ENCODE measurements at places on chromosomes 2 and 18.
A peak's percentile ranks its signal among the peaks of the same experiment; 100 is the strongest.

DNA sequence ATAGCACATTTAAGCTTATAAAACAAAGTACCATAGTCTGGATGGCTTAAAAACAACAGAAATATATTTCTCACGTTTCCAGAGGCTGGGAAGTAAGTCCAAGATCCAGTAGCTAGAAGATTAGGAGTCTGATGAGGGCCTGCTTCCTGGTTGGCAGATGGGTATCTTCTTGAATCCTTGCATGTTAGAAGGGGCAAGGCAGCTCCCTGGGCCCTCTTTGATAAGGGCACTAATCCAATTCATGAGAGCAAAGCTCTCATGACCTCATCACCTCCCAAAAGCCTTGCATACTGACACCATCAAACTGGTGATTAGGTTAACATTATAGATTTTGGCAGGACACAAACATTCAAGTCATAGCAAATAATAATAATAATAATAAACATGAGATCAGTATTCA, 146.4 kb downstream of the CCDC102B start:
- no peak for DNase-seq

DNA sequence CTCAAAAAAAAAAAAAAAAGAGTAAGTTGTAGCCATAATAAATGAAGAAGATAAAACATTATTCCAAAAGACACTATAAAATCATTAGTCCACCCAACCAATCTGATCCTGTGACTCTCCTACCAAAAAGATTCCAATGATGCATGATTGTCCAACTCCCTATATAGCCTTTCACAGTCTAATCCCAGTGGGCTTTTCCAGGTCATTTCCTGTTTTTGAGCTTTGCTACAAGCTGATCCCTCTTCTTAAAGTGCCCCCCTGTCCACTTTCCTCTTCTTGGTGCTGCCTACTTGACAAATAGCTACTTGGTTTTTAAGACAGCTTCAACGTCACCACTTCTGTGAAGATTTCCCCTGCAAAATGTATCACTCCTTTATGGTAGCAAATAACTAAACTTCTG, 88.4 kb downstream of the SEMA4F start:
- DNase-seq, result no peak

DNA sequence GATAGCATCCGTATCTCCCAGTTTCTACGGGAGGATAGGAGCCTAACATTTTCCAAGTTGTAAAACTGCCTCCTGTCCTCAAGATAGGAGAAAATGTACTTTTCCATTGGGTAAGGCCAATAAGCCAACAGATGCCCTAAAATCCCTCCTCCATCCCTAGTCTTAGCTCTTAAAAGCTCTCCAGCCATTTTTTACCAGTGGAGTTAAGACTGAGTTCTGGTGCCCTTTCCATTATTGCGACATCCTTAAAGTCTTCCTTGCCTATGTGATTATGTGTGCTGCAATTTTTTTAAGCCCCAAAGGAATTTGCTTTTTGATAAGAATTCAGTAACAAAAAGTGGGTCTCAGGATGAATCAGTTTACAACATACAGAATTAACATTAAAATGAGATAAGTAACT, 33.0 kb downstream of the LINC00305 start:
- DNase-seq, result no peak

- no peak for DNase-seq
Measured at GRCh38 chr2:15354596-15355366, 206.4 kb downstream of the NBAS start.

DNA sequence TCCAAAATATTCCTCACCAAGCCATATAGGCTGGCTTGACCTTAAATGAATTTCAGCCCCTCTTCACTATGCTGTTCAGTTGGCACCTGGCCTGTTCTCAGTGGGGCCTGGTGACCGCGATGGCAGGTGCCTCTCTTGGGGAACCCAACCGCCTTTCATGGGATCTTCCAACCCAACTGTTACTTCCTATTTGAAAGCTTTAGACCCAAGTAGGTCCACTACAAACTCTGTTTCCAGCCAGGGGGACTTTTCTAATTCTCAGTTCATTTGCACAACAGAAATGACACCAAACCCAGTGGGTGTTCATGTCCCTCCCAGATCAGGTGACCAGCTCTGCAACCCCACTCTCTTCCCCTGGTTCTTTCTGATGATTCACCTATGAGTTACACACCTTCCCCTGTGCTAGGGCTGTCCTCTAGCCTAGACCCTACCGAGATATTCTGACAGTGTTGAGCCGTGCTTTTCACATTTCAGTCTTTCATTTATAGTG, 35.6 kb upstream of the NDUFV2 start:
- DNase-seq, result no peak

DNA sequence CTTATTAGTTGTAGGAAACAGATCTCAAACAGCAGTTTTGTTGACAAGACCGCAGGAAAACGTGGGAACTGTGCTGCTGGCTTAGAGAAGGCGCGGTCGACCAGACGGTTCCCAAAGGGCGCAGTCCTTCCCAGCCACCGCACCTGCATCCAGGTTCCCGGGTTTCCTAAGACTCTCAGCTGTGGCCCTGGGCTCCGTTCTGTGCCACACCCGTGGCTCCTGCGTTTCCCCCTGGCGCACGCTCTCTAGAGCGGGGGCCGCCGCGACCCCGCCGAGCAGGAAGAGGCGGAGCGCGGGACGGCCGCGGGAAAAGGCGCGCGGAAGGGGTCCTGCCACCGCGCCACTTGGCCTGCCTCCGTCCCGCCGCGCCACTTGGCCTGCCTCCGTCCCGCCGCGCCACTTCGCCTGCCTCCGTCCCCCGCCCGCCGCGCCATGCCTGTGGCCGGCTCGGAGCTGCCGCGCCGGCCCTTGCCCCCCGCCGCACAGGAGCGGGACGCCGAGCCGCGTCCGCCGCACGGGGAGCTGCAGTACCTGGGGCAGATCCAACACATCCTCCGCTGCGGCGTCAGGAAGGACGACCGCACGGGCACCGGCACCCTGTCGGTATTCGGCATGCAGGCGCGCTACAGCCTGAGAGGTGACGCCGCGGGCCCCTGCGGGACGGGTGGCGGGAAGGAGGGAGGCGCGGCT, at the start of gene TYMS:
TYMS (plus strand) TSS at position 343 of the 690 bp plus-strand sequence; CDS start at position 433, 90 bp downstream.
- peak; percentile 90 for DNase-seq

GRCh38 chr2:124353656-124354055, 328.6 kb downstream of the CNTNAP5 start:
- peak; percentile 19 for DNase-seq

- DNase-seq, result no peak
Measured at GRCh38 chr18:31487246-31488015, 10.5 kb upstream of the DSG2 start.

DNA sequence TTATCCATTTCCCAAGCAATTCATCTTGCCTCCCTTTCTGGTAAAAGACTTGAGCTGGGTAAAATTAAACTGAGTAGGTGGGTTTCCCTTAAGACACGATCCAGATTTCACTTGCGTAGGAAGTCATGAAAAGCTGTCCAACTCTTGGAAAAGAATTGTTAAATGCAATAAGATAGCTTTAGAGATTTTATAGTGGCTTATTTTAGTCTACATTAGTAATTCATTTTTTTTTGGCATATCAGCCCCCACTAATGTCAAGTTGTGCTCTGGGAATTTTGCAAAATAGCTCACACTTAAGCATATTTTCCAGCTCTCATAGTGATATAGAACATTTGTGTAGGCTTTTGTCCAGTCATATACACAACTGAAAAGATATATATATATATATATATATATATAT, 344.7 kb upstream of the FIGN start:
- no peak for DNase-seq

- DNase-seq, result no peak
Measured at GRCh38 chr2:39718483-39718882, 52.8 kb downstream of the TMEM178A start.

GRCh38 chr2:158489366-158490112, 32.8 kb downstream of the PKP4 start:
- no peak for DNase-seq

- no peak for DNase-seq
Measured at GRCh38 chr2:163665817-163666216, 70.0 kb downstream of the FIGN start.

GRCh38 chr18:78571831-78572347, 407.7 kb upstream of the SALL3 start:
- DNase-seq, result no peak

GRCh38 chr18:41034413-41034812, 920.6 kb upstream of the PIK3C3 start:
- no peak for DNase-seq

DNA sequence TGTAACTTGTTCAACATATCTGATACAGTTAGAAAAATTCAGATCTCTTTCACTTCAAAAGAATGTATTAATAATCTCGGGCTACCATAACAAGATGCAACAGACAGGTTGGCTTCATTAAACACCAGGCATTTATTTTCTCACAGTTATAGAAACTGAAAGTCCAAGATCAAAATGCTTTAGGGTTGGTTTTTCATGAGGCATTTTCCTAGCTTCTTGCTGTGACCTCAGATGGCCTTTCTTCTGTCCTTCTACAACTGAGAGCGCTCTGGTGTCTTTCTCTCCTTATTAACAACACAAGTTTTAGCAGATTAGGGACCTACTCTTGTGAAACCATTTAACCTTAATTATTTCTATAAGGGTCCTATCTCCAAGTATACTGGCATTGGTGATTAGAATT, 452.5 kb downstream of the ZNF804A start:
- no peak for DNase-seq

GRCh38 chr2:216012133-216012829, 1.1 kb downstream of the MREG start:
- DNase-seq, result no peak

DNA sequence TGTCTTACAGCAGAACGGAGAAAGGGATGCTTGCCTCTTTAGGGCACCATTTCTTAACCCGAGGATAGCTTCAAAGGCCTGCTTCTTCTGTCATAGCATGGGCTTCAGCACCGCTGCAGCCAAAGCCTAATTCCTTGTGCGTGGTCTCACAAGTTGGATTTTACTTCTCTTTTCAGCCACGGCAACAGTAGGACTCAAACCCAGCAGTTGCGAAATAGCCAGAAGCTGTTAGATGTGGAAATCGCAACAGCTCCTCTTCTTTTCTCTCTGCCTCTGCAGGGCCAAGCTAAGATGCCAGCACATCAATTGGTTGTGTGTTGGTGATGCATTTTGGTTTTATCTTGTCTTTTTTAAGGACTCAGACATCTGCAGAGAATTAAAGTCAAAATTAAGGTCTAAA, 3.1 kb downstream of the NRXN1 start:
- no peak for DNase-seq

DNA sequence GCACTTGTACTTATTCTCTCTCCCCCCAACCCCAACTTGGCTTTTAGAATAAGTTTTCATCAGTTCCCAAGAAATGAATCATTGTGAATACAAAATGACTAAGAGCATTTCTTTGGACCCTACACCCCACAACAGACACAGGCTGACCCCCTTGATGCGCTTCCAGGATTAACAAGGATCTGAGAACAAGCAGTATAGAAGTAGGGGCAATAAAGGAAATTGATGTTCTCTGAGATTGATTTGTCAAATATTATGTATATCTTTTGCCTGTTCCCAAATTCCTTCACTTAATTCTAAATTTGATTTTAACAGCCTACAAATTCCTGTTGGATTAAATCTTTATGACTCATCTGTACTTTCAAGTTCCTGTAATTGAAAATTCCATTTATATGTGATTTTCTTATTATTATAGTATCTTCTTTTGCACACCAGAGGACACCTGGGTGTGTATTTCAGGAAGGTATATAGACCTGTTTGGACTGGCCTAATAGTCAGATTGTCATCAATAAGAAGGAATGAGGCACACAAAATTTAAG, 10.2 kb upstream of the PTPN4 start:
- no peak for DNase-seq

DNA sequence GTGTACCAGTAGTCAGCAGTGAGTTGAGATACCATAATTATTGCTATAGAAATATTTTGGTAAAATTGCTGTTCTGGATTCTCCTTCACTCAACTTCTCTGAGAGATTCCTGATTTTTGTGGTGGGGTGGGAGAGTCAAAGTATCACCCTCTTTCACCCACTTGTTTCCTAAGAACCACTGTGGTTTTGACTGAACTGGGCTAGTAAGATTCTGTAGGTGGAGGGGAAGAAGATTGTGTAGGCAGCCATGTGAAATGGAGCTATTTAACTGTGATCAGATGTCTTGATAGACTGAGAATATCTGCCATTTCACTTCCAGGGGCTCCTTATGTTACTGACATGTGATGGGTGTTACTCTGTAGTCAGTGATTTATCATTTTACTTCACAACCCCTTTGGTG, 45.3 kb downstream of the BIRC6 start:
- no peak for DNase-seq

DNA sequence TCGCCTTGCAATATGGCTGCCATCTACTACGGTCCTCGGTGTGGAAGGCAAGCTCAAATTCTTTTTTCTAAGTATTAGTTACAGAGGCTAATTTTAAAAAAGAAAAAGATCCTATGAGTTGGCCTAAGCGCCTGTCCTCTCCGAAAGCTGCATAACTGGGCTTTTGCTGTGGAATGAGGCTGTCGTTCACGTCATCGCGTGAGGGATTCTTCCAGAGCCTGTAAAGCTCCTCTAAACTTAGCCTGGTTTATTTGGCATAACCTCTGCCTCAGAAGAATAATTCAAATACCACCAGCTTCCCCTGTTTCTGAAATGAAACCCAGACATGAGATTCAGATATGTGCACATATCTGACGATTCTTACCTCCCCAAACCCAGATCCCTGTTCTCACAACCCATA, 187.4 kb downstream of the DNER start:
- no peak for DNase-seq

- no peak for DNase-seq
Measured at GRCh38 chr2:63698786-63699548, 110.2 kb downstream of the MDH1 start.

GRCh38 chr18:78408623-78409022, 571.0 kb upstream of the SALL3 start:
- DNase-seq, result no peak

DNA sequence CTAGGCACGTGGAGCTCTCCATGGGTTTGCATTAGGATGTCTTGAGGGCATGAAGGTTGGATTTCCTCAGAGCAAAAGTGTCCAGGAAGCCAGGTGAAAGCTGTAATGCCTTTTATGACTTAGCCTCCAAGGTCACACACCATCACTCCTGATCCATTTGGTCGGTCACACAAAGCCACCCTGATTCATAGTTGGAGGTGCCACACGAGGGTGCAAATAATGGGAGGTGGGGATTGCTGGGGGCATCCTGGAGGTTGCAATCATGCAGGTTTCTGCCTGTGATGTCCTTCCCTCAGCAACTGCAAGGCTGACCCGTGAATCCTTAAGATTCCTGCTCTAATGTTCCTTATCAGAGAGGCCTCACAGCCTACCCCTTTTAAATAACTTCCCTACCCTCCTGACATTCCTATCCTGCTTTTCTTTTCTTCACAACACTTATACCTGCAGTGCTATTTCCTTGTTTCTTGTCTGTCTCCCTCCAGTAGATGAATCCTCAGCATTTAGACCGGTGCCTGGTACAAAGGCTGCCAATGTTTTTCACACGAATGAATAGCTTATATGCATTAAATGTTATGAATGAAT, 97.1 kb downstream of the LIPG start:
- no peak for DNase-seq

GRCh38 chr2:10983711-10984110, 72.0 kb downstream of the KCNF1 start:
- DNase-seq, result no peak
